ENCODE measurements at places on chromosomes 1 and 21.

DNA sequence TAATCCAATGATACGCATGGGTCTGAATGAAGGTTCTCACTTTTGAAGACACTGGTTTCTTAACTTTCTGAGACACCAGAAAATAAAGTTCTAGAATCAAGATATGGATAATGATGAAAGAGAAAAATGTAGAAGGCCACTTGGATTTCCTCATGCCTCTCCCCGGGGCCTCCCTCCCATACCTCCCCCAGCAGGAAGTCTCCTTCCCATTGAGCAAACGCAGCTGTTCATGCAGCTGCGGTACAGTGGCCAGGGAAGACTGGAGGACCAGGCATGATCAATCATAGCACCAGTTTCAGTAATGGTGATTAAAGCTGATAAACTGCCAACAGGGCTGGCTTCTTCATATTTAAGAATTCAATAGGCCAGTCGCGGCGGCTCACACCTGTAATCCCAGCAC lies 10.9 kb upstream of the UBR4 start:
- no peak for DNase-seq

GRCh38 chr1:159889821-159890252 lies 10.1 kb downstream of the CFAP45 start:
- no peak for DNase-seq

GRCh38 chr1:18927654-18928272 lies 25.4 kb upstream of the ALDH4A1 start:
- DNase-seq: no peak

DNA sequence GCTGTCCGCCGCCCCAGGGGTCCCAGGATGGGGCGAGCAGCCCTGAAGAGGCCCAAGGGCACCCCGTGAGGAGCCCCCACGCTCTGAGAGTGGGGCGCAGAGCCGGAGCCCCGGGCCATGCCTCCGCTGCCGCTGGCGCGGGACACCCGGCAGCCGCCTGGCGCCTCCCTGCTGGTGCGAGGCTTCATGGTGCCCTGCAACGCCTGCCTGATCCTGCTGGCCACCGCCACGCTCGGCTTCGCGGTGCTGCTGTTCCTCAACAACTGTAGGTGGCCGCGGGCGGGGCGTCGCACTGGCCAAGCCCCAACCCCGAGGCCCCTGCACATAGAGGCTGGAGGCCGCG lies 14.5 kb downstream of the AGRN start:
- DNase-seq: no peak

DNA sequence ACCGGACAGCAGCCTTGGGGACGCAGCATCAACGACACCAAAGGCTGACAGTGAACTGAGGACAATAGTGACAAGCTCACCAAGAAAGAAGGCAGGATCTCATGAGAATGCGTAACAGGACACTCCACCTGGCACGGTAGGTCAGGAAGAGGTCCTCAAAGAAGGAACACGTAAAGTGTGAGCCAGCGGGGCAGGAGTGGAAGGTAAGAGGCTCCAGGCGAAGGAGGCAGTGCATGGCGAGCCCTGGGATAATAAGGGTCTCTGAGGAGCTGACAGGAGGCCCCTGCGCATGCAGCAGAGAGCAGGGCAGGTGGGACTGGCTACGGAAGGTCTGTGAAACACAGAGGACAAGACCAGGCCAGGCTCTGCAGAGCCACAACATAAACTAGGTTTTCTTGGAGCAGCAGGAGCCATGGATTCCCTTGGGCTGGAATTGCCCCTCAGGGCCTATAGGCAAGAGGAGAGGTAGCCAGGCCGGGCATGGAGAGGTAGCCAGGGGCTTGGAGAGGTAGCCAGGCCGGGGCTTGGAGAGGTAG lies 8.2 kb downstream of the LSS start:
- DNase-seq: no peak

DNA sequence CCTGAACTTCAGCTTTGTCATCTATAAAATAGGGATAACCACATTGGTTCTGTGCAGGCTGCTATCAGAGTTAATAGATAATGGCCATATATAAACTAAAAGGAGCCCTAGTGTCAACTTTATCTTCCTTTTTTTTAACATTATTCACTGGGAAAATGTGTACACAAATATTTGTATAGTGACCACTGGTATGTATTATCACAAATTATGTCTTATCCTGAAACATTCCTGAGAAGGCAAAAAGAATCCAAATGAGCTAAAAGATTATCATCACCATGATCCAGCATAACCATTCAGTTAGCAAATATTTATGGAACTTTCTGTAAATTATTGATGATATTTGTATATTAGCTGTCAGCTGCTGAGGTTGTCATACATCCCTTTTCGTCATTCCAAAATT lies 16.6 kb downstream of the ANGPTL3 start:
- no peak for DNase-seq

DNA sequence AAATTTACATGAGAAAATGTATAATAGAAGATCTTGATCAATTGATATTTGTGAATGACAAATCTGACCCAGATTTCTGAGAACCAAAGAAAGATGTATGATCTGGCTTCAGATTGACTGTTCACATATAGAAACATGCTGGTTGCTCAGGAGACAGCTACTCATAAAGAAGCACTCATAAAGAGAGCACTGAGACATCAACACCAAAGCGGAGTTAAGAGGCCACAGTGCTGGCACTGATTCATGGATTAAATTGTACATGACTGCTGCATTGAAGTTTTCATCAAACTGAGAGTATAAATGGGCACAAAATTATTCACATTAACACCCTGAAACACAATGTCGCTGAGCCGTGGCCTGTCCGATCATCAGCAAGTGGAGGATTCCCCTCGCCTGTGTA lies 46.2 kb downstream of the SH3GLB1 start:
- DNase-seq: no peak

- no peak for DNase-seq
Measured at GRCh38 chr1:41726899-41727748, 191.6 kb downstream of the HIVEP3 start.

- DNase-seq: no peak
Measured at GRCh38 chr1:106924360-106924759, 132.1 kb upstream of the PRMT6 start.

- no peak for DNase-seq
Measured at GRCh38 chr1:197268012-197268411, at the start of gene CRB1. TSS of gene CRB1 (plus strand) at chr1:197268252. CDS start at chr1:197268413, 161 bp downstream.

DNA sequence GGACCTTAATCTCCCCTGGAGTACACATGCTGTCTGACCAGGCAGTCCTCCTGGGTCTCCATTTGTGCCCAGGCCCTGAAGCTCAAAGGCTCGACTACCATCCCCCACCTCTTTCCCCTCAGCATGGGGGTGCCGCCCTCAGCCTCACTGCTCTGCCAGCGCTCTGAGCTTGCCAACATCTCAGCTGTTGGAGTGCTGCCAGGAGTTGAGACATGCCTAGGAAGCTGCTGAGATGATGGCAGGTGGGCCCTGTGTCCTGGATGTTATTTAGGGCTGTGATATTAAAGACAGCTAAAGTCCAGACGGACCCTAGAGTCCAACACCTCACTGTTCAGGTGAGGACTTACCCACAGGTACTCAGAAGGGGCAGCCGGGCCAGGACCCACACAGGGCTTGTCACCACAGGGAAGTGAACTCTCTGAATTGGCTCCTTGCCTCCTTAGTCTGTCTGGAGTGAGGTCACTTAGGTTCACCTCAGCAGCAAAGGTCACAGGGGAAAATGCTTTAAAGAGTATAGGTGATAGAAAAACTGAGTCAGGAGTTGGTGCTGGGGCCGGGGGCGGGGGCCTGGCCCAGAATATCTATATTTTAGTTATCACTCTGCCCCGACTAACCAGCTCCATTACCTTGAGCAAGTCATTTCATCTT lies 19.7 kb upstream of the KCNC4 start:
- DNase-seq: no peak

- DNase-seq: no peak
Measured at GRCh38 chr1:43365678-43366077, 2.1 kb downstream of the ELOVL1 start.

- DNase-seq: no peak
Measured at GRCh38 chr1:3898994-3899753, 898 bp downstream of the C1orf174 start.

All from esophagus muscularis mucosa (tissue), 4 donors.